ENCODE measurements at places on chromosomes 5 and 9.
A peak's percentile ranks its signal among the peaks of the same experiment; 100 is the strongest.

GRCh38 chr5:130795037-130795436, 370.0 kb downstream of the HINT1 start:
- DNase-seq: no peak

- peak; percentile 78 for DNase-seq
Measured at GRCh38 chr5:14743601-14744295, 79.2 kb downstream of the OTULIN start.

DNA sequence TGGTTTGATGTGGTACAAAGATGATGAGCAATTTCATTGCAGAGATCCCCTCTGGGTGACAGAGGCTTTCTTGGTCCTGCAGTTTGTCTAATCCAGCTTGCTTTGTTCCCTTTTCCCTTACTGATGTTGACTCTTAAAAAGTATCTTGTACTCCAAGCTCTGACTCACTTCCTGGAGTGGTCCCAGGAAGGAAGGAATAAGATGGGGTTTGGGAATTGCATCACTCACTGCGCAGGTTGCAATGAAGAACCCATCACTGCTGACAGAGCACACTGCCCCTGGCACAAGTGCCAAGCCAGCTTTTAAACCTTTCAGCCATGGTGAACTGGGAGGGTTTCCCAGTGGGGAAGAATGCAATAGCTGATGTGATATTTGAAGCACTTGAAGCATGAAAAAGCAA, 662.2 kb upstream of the CTNND2 start:
- no peak for DNase-seq

GRCh38 chr9:4787876-4788275, 4.9 kb upstream of the RCL1 start:
- DNase-seq: no peak

- no peak for DNase-seq
Measured at GRCh38 chr5:54848581-54848980, 136.8 kb downstream of the ESM1 start.

- DNase-seq: no peak
Measured at GRCh38 chr5:154544646-154545045, 66.6 kb upstream of the HAND1 start.

DNA sequence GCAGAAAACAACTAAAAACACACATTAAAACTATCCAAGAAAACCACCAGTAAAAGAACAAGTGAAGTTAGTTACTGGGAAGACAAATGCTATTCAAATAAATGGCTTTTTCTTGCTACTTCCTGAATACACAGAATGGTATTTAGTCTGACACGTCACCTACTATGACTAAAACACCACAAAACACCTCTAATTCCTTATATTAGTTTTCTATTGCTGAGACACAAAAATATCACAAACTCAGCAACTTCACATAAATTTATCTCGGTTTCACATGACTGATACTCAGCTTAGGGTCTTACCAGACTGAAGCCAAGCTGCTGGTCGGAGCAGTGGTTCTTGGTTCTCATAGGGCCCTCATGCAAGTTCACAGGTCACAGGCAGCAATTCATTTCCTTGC, 5.4 kb downstream of the DMAC1 start:
- DNase-seq: no peak

- DNase-seq: peak; percentile 31
Measured at GRCh38 chr5:84382363-84383295, 2.1 kb downstream of the EDIL3 start.

DNA sequence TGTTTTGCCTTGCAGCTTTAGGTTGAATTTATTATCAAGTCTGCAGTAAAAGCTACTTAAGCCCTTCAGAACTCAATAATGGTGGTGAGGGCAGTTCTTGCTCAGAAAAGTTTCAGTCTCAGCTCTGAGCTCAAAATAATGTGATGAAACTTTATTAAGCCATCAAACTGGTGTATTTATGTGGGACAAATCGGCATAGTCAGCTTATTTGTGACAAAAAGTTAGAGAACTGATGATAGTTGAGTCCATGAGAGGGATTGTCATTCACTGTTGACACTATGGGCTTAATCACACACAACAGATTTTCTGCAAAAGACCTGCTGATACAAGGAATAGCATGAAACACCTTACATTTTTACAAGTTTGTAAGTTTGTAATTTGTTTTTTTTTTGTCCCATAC, 9.4 kb downstream of the SRD5A1 start:
- DNase-seq: no peak
